Transverse colon (tissue), 4 donors: ENCODE measurements at places on chromosomes 3 and 15.

DNA sequence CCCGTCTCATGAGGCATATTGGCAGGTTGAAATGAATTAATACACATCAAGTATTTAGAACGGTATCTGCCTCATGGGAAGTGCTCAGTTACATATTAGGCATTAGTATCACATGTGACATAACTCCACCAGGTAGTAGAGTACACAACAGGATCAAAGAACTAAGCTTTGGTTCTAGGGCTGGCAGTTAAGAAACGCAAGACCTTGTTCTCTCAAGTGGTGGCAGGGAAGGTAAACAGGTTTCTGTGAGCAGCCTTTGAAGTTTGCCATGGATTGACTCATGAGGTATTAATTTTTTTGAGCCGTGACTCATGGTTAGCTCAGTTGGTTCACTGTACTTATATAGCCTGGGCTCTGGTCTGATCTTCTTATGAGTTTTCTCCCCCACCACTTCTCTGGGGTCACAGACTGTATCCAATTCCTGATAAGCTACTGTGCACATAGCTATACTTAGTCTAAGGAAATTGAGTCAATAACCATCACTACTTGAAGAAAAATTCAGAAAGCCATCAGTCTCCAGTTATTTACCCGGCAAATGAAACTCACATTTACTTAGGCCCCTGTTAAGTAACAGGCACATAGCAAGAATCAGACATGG, 155.6 kb upstream of the STT3B start:
- H3K4me1 ChIP-seq, result no peaks in the 10 kb centered on the region
- H3K27ac ChIP-seq, result no peak overlapping the region
- no peaks in the 10 kb centered on the region for H3K36me3 ChIP-seq
- H3K27me3 ChIP-seq, result no peaks in the 10 kb centered on the region

DNA sequence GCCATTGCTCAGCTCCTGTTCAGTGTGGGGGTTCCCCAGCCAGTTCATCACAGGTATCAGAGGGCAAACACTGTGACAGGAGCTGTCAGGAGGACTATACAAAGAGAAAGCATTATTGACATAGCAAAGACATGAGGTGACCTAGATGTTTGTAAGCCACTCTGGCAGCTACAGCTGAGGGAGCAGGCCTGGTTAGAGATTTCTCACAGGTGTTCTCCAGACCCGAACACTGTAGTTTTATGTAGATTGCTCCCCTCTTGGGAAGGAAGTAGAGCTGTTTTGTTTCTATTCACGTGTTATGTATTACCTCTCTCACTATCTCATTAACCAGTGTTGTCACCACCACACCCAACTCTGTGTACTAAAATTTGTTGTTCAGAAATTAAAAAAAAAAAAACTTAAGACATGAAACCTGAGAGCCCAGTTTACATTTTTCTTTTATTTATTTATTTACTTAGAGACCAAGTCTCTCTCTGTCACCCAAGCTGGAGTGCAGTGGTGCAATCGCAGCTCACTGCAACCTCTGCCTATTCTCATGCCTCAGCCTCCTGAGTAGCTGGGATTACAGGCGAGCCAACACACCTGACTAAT, 123.7 kb downstream of the RBPMS2 start:
- H3K36me3 ChIP-seq, result no peaks in the 10 kb centered on the region
- no peak for DNase-seq
- peak overlapping the region; percentile 39 for H3K27ac ChIP-seq
- no peaks in the 10 kb centered on the region for H3K4me1 ChIP-seq

DNA sequence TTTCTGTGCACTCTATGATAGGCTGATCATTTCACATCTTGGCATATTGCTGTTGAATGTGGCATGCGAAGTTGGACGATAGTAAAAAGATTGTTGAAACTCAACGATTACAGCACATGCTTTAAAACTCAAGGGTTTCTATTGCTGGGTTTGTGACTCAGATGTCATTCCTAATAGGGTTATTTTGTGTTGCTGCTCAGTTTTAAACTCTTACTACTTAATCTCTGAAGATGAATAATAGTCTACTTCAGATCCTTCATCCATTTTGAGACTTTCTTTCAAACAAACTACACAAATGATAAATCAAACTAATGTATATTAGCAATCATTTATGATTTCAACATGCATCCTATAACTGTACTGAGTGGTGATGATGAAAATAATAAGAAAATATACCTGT, 71.3 kb upstream of the MBNL1 start:
- H3K4me3 ChIP-seq, result no peak overlapping the region
- no peaks in the 10 kb centered on the region for H3K36me3 ChIP-seq
- DNase-seq, result no peak

DNA sequence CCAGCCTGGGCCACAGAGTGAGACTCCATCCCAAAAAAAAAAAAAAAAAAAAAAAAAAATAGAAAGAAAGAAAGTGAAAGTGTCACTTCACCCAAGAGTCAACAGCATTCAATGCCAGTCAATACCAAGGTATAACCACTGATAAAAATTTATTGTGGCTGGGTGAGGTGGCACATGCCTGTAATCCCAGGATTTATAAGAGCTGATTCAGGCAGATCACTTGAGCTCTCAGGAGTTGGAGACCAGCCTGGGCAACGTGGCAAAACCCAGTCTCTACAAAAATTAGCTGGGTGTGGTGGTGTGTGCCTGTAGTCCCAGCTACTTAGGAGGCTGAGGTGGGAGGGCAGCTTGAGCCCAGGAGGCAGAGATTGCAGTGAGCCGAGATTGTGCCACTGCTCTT, 46.5 kb upstream of the PIK3CB start:
- H3K4me1 ChIP-seq, result peaks cover 8% of the 10 kb centered on the region
- peak; percentile 48 for DNase-seq
- H3K27me3 ChIP-seq, result no peaks in the 10 kb centered on the region
- no peak overlapping the region for H3K4me3 ChIP-seq
- peak overlapping the region; percentile 75 for H3K27ac ChIP-seq
- no peaks in the 10 kb centered on the region for H3K36me3 ChIP-seq

DNA sequence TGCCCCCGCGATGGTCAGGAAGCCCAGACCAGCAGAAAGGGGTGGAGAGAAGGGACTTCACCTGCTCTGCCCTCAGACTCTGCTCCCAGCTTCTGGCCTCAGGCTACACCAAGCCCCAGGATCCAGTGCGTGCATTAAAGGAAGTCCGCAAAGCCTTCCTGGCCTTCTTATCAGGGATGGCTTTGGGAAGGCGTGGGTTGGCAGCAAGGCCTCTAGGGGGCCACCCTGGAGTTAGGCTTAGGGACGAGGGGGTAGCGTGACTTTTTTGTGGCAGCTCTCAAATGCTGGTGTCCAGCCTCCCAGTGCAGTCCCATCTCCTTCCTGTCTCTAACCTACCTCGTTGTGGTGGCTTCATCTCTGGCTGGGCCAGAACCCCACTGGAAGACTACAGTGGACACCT, 18.9 kb upstream of the RPL29 start:
- no peak for DNase-seq
- H3K4me3 ChIP-seq, result no peak overlapping the region
- H3K27me3 ChIP-seq, result no peaks in the 10 kb centered on the region
- H3K27ac ChIP-seq, result no peak overlapping the region

- no peak for DNase-seq
- H3K36me3 ChIP-seq, result no peaks in the 10 kb centered on the region
- H3K27ac ChIP-seq, result no peak overlapping the region
- no peak overlapping the region for H3K4me3 ChIP-seq
- no peaks in the 10 kb centered on the region for H3K4me1 ChIP-seq
Measured at GRCh38 chr3:41769106-41769505, 192.8 kb downstream of the ULK4 start.

GRCh38 chr15:94298364-94298763, 67.0 kb downstream of the MCTP2 start:
- H3K4me1 ChIP-seq, result peaks cover 16% of the 10 kb centered on the region
- H3K36me3 ChIP-seq, result no peaks in the 10 kb centered on the region
- H3K27me3 ChIP-seq, result no peaks in the 10 kb centered on the region
- no peak overlapping the region for H3K27ac ChIP-seq
- no peak overlapping the region for H3K4me3 ChIP-seq

- no peak overlapping the region for H3K27ac ChIP-seq
- no peaks in the 10 kb centered on the region for H3K4me1 ChIP-seq
- DNase-seq, result no peak
- peaks cover 13% of the 10 kb centered on the region for H3K27me3 ChIP-seq
- no peak overlapping the region for H3K4me3 ChIP-seq
Measured at GRCh38 chr15:51232581-51232980, 105.8 kb downstream of the CYP19A1 start.

DNA sequence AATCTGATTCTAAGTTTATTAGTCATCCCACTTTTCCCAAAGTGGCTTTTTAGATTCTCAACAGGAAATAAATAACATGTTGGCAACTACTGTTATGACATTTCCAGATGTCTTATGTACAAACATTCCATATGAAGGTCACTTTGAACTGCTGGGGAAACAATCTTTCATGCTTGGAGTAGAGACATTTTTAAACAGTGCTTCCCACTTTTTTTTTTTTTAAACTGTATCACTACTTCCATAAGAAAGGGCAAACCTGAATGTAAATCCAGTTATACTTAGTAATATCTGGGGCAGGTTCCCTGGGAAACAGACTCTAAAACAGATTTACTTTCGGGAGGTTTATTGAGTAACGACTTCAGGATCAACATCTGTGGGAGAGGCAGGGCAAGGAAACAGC, 473.8 kb downstream of the TAFA4 start:
- H3K27ac ChIP-seq, result no peak overlapping the region
- H3K27me3 ChIP-seq, result no peaks in the 10 kb centered on the region
- no peak for DNase-seq
- no peaks in the 10 kb centered on the region for H3K4me1 ChIP-seq
- H3K4me3 ChIP-seq, result no peak overlapping the region
- H3K36me3 ChIP-seq, result no peaks in the 10 kb centered on the region

DNA sequence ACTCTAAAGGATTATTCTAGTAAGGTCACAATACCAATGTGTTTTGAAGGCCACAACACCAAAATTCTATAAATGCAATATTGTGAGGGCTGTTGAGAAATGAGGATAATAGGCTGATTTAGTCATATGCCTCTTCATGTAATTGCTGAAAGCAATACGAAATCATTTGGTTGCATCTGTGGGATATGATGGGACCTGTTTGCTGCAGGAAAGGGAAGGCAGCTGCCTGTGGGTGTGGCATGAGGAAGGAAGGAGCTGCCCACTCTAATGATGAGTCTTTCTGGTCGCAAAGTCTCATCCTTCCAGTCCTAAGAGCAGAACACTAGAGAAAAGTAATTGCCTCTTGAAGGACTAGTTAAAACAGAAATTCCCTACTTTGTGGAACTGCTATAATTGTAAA, 245.3 kb upstream of the ZPLD1 start:
- H3K36me3 ChIP-seq, result no peaks in the 10 kb centered on the region
- no peak overlapping the region for H3K27ac ChIP-seq
- no peak for DNase-seq
- no peaks in the 10 kb centered on the region for H3K27me3 ChIP-seq

DNA sequence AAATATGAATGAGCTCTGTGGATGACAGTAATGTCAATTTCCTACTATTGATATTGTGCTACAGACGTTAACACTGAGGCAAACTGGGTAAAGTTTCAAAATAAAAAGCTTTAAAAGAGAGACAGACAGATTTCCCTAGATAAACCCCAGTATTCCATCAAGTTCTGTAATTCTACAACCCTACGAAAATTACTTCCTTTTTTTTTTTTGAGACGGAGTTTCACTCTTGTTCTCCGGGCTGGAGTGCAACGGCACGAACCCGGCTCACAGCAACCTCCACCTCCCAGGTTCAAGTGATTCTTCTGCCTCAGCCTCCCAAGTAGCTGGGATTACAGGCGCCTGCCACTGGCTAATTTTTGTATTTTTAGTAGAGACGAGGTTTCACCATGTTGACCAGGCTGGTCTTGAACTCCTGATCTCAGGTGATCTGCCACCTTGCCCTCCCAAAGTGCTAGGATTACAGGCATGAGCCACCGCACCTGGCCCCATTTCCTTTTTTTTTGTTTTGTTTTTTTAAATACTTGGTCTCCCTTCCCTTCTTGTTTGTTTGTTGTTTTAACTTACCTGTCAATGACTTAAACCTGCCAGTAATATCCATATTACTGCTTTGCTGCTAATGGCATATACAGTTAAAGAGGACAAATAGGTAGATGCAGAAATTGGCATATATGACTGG, 57.2 kb downstream of the CBLB start:
- no peak overlapping the region for H3K27ac ChIP-seq
- H3K4me1 ChIP-seq, result peaks cover 58% of the 10 kb centered on the region
- H3K36me3 ChIP-seq, result no peaks in the 10 kb centered on the region
- no peak for DNase-seq
- H3K27me3 ChIP-seq, result no peaks in the 10 kb centered on the region
- H3K4me3 ChIP-seq, result no peak overlapping the region

- H3K4me3 ChIP-seq, result no peak overlapping the region
- no peak overlapping the region for H3K27ac ChIP-seq
- H3K36me3 ChIP-seq, result no peaks in the 10 kb centered on the region
- no peaks in the 10 kb centered on the region for H3K4me1 ChIP-seq
- DNase-seq, result no peak
Measured at GRCh38 chr15:55573224-55573623, 14.9 kb downstream of the PYGO1 start.

GRCh38 chr3:134614955-134615354, 35.9 kb downstream of the KY start:
- no peaks in the 10 kb centered on the region for H3K27me3 ChIP-seq
- H3K27ac ChIP-seq, result no peak overlapping the region
- H3K36me3 ChIP-seq, result no peaks in the 10 kb centered on the region
- H3K4me3 ChIP-seq, result no peak overlapping the region
- no peaks in the 10 kb centered on the region for H3K4me1 ChIP-seq

DNA sequence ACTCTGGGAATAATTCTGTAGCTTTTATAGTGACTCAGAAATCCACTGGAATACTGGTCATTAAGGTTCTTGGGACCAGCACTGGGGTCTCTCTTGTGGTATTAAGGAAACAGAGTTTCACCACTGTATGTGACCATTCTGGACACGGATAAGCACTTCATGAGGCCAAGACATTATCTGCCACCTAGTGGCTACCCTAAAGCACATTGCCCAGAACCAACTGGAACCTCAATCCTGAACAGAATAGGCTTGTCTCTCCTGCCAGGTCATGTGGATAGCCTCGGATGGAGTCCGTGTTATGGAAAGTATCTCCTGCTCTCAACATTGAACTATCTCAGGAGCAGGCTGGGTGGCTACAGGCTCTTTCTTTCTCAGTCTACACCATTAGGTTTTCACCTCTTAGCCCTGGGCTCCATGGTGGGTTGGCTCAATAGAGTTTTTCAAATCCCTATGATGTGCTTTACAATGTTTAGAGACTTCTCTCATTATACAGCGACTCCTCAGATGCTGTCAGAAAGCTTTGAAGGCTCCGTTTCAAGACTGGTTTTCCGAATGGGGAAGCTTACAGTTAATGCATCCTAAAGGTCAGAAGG, 167.6 kb upstream of the ST8SIA2 start:
- H3K27ac ChIP-seq, result no peak overlapping the region
- H3K27me3 ChIP-seq, result no peaks in the 10 kb centered on the region
- H3K36me3 ChIP-seq, result no peaks in the 10 kb centered on the region
- DNase-seq, result no peak
